Activated CD4-positive, CD25-positive, alpha-beta regulatory T cell treated with anti-CD3 and anti-CD28 coated beads, Interleukin-2, amount 50 U/mL, for 24 hours (primary cell): ENCODE measurements at places on chromosomes 7 and 10.

DNA sequence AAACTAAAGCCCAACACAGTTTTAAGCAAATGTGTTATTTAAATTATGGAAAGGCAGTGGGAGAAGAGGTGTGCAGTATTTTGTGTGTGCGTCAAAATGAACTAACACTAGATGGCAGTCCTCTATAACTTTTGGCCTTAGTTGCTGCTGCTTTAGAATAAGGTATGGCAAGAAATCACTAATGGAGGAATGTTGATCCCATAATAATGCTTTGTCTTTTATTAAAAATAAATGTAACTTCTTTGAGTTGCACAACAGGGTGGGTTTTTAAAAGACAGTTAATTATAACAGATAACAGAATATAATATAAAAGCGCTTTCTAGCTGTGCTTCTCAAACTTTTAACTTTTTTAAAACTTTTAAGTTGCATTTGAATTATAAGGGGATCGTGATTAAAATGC, 56.4 kb downstream of the BBS9 start:
- no peak for ATAC-seq

GRCh38 chr10:103765981-103766380, 89.4 kb downstream of the SH3PXD2A start:
- ATAC-seq: peak; percentile 67

- ATAC-seq: no peak
These were observed 1.9 kb downstream of the COBL start for GRCh38 chr7:51314726-51315125.

DNA sequence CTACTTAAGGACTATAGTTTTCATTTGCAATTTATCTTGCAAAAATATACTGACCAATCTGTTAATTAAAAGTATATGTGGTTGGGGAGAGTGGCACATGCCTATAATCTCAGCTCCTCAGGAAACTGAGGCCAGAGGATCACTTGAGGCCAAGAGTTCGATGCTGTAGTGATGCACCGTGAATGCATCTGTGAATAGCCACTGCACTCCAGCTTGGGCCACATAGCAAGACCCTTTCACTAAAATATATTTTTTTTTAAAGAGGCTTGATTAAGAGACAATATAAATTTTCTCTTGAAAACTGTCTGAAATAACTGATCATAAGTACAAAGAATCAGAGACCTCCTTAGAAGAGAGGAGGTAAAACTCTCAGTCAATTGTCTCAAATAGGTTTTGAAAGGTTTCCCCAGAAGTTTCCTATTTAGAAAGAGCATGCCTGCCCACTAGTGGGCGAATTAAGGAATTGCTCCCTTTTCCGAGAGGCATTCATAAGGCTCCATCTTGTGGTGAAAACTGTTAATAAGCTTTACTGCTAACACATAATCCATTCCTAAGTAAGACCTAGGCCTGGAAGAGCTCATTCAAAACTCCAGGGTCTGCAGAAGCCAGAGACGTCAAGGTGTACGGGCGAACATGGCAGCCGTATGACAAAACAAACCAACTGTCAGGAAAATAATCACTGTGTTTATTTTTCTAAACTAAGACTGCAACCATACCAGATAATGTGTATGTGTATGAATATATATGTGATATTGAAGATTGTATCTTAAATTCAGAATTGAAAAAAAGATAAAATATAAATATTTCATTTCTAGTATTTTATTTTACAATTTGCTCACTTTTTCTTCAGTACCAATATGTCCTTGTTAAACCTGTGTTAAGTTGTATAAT, 6.8 kb upstream of the TAS2R40 start:
- ATAC-seq: peak; percentile 45

- no peak for ATAC-seq
These were observed 263.3 kb downstream of the SNX10 start for GRCh38 chr7:26554952-26555351.

DNA sequence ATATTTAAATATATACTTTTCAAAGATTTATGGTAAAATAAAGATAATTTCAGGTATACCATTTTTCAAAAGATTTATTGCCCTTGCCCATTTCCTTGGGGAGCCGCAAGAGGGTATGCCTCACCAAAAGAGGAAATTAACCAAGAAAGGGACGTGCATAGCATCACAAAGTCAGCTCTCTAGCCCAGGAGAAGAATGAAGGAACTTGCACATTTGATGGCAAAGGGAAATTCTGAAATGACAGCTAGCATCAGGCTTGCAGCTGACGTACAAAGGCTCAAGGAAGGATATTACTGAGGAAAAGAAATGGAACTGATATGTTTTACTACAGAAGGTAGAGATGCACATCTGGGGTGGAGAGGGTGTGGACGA, 93.6 kb upstream of the RSU1 start:
- ATAC-seq: no peak

- no peak for ATAC-seq
These were observed 584.0 kb upstream of the GHITM start for GRCh38 chr10:83555264-83555663.

- no peak for ATAC-seq
These were observed 574.6 kb upstream of the GALNT17 start for GRCh38 chr7:70557338-70557737.

GRCh38 chr7:139242741-139243281, 11.8 kb downstream of the UBN2 start:
- no peak for ATAC-seq

DNA sequence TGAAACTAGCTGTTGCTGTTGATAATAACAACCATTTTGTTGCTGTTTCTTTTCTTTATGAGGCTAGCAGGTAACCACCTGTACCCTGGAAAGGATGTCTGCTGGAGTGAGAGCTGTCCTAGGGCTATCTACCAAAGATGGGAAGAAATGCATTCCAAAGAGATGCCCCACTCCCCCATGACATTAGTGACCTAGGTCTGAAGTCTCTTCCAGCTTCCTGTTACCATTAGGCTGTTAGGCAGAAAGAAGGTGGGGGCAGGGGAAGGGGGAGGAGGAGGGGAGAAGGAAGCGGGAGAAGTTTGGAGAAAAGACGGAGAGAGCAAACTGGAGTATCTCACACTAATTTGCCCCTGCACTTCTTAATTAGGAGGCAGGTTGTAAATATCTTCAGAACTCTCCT, 118.5 kb downstream of the ABLIM1 start:
- ATAC-seq: no peak

GRCh38 chr10:123042708-123043408, 34.1 kb downstream of the ACADSB start:
- ATAC-seq: no peak

- no peak for ATAC-seq
These were observed 134.0 kb downstream of the GLI3 start for GRCh38 chr7:42103020-42103419.

- no peak for ATAC-seq
These were observed 136.3 kb upstream of the LAMB4 start for GRCh38 chr7:108266491-108266890.

DNA sequence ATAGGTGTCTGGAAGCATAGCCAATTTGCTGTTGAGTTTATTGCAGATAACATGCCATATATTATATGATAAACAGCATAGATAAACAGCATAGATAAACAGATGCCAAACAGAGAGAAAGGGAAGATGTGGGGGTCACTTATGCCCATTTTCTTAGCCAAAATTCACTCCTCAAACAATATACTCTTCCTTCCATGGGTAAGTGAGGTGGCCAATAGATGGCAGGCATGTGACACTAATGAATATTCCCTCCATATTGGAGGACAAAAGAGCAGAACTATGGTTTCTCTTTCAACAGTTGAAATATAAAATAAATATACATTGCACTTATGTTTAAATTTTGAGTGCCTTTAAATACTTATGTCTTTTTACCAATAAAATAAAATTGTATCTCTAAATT, 1212.8 kb downstream of the REEP3 start:
- ATAC-seq: no peak

DNA sequence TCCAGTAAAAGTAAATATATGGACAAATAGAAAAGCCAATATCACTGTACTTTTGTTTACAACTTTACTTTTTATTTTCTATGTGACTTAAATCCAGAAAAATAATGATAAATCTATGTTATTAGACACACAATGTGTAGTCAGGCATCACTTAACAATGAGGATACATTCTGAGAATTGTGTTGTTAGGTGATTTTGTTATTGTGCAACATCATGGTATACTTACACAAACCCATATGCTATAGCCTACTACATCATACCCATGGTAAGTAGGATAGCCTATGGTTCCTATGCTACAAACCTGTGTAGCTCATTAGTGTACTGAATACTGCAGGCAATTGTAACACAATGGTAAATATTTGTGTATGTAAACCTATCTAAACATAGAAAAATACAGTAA, 781.7 kb upstream of the GHITM start:
- no peak for ATAC-seq
